Esophagus squamous epithelium (tissue), 5 donors: ENCODE measurements at places on chromosomes 13 and 19.

DNA sequence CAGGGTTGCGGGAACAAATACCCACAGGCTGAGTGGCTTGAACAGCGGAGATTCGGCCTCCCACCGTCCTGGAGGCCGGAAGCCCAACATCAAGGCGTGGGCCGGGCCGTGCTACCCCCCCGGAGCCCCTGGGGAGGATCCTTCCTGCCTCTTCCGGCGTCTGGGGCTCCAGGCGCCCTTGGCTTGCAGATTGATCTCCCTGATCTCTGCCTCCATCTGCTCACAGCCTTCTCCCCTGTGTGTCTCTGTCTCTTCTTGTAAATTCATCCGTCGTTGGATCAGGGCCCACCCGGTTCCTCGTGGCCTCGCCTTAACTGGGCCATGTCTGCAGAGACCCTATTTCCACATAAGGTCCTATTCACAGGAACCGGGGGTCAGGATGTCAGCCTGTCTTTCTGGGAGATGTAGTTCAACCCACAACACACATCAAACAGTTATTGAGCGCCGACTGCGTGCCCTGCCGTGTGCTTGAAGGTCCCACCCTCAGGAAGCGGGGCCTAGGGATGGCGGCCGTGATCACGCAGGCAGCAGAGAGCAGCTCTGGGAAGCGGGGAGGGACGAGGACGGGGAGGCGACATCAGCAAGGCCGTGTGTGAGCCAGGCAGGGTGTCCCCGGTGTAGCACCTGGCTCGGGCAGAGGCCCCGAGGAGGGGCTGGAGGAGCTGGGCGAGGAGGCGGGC lies 21.3 kb downstream of the HCN2 start:
- no peak for DNase-seq

- DNase-seq = no peak
Observed at GRCh38 chr13:112781287-112781686, 91.4 kb downstream of the ATP11A start.

GRCh38 chr19:28399187-28399586 lies 813.8 kb downstream of the UQCRFS1 start:
- DNase-seq = no peak

DNA sequence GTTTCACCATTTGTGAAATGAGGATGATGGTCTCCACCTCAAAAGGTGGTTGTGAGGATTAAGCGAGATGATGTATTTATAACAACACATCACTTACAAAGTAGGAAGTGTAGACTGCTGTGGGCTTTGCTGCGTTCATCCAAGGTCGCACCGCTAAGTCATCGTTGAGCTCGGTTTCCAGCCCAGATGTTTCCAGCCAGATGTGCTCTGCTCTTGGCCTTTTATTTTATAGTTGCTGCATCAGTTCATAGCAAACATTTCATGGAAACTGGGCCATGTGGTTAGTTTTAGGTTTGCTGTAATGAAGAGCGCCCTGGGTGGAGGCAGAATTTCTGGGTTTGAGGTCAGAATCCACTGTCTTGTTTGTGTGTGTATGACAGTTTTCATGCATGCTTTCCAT lies 76.5 kb upstream of the RNF113B start:
- no peak for DNase-seq

DNA sequence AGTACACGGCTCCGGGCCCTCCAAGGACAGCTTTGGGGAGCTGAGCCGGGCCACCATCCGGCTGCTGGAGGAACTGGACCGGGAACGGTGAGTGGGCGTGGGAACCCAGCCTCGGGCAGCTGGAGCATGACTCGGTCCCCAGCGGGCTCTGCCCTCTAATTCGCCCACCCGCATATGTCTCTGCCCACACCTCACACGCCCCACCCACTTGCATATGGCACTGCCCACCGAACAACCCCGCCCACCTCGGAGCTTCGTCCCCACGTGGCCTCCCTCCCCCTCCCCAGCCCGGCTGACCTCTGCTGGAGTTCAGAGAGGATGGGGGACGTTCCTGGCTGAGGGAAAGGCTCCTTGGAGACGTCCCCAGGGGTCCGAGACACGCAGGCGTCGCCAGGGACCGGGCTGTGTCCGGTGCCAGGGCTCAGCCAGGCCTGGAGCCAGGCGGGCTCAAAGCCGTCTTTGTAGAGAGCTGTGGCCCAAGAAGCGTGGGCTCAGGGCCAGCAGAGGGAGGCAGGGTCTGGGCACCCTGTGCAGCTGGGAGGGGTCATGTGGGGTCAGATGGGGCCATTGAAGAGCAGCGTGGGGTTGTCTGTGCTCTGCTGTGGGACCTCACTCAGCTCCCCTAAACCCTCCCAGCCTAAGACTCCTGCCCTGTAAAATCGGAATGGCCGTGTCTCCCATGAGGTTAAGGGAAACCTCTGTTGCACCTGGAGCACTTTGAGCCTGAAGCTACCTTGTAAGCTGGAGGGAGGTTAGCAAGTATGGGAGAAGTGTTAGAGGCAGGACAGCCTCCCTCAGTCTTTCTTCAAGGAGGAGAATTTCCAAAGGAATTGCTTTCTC lies 3.8 kb downstream of the APC2 start:
- no peak for DNase-seq

- DNase-seq = no peak
Observed at GRCh38 chr19:54606891-54607784, 13.7 kb downstream of the LILRA1 start.

DNA sequence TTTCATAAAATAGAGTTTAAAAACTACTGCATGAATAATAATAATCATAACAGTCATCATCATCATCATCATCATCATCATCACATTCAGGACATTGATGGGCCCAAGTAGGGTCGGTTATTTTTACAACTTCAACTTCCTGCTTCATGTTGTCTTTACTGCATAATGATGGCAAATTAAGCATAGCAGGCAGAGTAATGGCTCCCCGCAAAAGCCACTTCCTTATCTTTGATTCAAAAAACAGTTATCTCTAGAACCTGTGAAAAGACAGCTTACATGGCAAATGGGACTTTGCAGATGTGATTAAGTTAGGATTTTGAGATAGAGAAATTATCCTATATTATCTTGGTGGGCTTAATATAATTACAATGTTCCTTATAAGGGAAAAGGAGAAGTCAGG lies 792.9 kb downstream of the LIG4 start:
- no peak for DNase-seq

DNA sequence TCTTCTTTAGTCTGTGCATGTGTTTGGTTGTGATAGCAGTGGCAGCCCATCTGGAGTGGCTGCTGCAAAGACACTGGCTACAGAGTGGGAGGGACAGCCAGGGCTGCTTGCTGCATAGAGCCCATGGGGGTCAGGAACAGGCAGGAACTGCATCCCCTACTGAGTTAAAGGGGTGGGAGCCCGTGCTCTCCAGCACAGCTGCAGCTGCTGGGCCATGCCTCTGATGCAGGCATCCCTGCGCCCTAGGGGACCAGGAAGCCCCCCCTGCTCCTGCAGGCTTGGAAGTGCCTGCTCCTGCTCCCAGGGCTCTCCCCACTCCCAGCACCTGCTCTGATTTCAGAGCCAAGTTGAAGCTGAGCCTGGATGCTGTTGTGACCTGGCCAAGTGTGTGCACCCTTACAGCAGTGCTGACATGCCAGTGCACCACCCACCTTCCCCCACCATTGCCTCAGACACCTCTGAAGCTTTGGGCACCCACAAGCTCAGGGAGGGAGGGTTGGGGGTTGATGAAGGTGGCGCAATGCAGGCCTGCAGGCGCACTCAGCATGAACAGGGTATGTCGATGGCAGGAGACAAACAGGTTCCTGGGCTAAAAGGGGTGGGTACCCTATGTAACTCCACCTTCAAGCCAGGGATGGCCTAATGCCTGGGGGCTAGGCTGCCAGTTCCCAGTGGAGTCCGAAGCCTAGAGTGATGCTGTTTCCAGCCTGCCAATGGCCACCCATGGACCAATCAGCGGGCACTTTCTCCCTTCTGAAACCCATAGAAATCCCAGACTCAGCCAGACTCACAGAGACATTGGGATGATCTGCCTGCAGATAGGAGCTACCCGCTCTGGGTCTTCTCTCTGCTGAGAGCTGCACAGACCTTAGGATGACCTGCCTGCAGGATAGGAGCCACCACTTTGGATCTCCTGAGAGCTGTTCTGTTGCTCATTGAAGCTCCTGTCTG lies 919.9 kb upstream of the MIR17HG start:
- no peak for DNase-seq

GRCh38 chr13:28586439-28587173 lies 72.3 kb upstream of the POMP start:
- DNase-seq = no peak

- no peak for DNase-seq
Observed at GRCh38 chr13:63614874-63615612, 2199.4 kb upstream of the PCDH20 start.

- DNase-seq = no peak
Observed at GRCh38 chr19:45729800-45730290, 851 bp downstream of the FBXO46 start.

DNA sequence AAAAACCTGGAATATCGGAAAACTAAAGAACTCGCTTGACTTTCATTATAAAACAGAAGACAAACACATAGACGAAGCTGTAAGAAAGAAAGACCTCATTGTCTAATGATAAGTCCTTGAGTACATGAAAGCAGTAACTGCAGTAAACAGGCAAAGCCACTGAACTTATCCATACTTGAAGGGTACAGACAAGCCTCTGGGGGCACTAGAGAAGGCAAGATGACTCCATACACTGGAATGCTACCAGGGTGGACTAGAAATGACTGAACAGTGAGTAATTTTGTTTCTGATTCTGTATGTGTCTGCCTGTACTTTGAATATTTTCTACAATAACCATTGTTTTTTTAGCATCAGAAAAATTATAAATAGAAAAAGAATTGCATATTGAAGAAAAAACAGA lies 507.9 kb downstream of the UQCRFS1 start:
- DNase-seq = no peak

GRCh38 chr19:28142258-28142657 lies 1070.7 kb downstream of the UQCRFS1 start:
- DNase-seq = no peak

DNA sequence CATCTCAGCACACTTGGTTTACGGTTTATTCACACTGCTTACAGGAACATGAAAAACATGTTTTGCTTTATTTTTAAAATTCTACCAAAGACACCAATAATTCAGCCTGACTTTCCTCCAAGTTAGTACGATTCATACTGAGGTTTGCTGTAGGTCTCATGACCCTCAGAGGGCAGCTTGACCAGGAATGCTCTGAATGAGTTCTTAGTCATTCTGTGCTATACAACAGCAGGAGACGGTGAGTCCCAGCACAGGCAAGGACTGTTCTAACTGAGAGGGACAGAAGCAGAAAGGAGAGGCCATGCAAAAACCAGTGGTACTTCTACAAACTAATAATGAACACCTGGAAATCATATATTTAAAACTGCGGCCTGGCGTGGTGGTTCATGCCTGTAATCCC lies 6.4 kb downstream of the GRTP1 start:
- DNase-seq = no peak

DNA sequence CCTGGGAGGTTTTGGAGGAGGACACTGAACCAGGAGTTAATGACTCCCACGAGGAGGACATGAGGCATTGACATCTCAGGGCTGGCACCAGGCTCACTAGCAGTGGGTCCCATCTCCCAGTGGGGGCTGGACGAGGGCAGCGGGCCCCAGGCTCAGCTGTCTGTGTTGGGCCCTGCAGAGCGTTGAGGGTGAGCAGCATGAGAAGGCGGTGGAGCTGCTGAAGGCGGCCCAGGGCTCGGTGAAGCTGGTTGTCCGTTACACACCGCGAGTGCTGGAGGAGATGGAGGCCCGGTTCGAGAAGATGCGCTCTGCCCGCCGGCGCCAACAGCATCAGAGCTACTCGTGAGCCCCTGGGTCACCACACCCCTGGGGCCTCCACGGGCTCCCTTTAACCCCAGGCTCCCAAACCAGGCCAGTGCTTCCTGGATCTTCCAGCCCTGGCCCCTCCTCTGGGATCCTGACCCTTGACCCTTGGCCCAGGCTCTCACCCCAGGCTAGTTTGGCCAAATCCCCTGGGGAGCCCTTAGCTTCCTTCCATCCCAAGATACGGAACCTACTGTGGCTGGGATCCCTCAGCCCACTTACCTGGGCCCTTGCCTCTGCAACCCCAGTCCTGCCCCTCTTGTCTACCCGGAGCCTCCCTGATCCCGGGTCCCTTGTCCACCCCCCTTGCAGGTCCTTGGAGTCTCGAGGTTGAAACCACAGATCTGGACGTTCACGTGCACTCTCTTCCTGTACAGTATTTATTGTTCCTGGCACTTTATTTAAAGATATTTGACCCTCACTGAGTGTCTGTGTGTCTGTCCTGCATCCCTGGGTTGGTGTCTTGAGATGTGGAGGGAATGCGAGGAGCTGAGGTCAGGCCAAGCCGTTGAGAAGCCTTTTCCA lies 1.0 kb downstream of the C19orf73 start:
- no peak for DNase-seq

DNA sequence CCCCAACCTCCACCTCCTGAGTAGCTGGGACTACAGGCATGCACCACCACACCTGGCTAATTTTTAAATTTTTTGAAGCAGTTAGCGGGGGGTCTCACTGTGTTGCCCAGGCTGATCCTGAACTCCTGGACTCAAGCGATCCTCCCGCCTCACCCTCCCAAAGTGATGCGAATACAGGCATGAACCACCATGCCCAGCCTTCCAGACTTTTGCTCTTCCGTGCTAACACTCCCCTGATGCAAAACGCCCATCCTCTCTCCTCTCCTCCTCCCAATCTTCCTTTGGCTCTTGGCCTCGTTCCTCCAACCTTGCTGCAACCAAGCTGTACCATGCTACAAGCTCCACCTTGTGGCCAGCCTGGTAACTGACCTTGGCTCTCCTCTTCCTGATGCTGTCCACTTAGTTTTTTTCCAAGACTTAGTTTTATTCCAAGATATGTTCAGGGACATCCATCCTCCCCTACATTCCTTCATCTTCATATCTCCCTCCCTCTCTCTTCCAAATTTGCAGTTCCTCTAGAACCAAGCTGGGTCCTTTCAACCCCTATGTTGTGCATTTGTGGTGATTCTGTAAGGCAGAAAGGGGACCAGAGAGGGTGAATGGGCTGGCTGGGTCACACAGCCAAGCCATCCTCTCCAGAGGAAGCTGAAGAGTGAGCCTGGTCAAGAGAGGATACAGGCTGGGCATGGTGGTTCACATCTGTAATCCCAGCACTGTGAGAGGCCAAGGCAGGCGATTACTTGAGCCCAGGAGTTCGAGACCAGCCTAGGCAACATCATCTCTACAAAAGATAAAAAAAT lies 32.8 kb downstream of the TINCR start:
- no peak for DNase-seq

DNA sequence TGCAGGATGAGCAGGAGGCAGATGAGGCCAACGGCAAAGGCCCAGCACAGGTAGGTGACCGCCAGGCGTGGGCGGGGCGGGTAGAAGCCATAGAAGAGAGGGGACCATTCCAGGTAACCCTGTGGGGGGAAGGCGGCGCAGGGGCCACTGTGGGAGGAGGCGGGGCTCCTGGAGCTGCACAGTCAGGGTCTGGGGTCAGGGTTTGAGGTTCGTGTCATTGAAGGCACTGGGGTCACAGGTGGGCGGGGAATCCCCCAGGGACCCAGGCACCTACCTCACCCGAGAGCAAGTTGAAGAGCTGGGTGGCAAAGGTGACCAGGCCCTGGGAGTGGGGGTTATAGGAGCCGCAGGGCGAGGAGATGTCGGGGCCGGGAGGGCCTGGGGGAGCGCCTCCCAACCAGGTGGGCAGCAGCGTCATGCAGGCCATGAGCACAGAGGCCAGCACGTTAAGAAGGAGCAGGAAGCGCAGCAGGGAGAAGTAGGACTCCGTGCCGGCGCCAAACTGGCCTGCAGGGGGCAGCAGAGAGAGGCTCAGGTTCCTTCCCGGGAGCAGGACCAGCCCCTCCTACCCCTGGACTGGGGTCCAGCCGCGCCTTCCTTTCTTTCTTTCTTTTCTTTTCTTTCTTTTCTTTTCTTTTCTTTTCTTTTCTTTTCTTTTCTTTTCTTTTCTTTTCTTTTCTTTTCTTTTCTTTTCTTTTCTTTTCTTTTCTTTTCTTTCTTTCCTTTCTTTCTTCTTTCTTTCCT lies 4.6 kb downstream of the TMC4 start:
- DNase-seq = no peak

- DNase-seq = no peak
Observed at GRCh38 chr19:41193430-41194156, 574 bp downstream of the CYP2S1 start.
